ENCODE measurements at places on chromosomes 3 and 15.

GRCh38 chr3:52843108-52843865, 8.5 kb upstream of the MUSTN1 start:
- DNase-seq: peak; percentile 31

DNA sequence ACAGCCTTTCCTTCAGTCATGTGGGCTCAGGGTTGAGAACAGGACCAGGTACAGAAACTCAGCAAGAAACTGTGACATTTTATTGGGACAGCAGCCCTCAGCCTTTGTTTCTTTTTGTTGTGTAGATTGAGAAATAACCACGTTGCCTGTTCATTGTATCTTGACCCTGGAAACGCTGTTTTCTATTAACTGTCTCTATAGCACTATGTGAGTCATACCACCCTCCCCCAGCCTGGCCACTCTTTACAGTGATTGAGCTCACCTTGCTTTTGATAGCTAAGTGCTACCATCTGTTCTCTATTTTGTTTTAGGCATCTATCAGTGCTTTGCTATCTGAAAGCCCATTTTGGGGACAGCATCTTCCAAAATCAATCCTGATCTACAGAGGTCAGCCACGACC, 127.9 kb downstream of the CD47 start:
- no peak for DNase-seq

DNA sequence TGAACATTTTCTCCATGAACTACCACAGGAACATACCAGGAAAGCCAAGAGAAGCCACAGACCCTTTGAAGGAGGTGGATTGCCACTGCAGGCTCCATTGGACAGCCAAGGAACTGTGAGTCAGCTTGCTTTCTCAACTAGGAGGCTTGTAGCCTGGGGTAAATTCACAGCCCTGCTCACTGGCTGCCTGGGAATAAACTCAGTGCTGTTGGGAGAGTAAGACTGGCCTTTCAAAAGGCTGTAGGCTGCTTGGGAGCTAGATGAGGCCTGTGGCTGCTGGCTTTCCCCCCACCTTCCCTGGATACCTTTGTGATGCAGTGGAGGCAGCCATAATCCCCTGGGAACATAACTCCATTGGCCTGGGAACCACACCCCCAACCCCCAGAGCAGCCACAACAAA, 223.5 kb upstream of the RBMS3 start:
- DNase-seq: no peak

GRCh38 chr3:196524527-196524926, 9.4 kb upstream of the SMCO1 start:
- DNase-seq: no peak

- DNase-seq: peak; percentile 84
Observed at GRCh38 chr3:120438665-120439370, 12.0 kb downstream of the FSTL1 start.

DNA sequence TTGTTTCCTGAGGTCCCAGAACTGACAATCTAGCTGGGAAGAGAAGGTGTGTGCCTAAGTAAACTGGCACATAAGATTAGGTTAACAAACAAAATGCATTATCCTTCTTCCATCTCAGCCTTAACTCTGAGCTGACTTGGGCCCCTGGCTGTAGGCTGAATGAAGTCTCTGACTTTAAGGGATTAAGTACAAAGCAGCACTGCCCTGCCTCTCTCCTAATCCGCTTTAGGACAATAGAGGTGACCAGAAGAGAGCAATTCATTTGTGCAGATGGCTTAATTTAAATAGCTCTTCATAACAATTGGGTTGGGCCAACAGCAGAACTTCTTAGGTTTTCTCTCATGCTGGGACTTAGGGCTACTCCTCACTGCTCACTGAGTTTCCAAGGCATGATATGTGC, 181.6 kb upstream of the SOX14 start:
- no peak for DNase-seq

DNA sequence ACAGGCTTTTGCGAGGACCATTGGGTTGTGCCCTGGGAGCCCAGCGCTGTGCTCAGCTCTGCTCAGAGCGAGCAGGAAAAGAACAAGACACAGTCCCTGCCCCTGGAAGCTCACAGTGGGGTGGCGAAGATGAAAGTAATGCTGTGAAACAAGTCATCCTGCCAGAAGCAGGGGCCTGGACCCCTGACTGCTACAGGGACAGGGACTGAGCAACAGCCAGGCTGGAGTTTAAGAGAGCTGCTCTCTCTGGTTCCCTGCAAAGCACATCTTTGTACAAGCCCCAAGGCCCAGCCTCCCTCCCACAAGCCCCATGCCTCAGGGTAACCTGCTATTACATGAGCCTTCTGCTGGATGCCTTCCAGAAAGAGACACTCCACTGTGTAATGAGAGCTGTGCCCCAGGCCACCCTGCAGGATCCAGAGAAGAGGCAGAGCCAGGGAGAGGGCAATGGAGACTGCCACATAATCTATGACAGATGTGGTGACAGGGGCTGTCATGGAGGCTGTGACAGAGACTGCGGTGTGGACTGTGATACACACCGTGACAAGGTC, 7.1 kb upstream of the HCN4 start:
- peak; percentile 80 for DNase-seq

DNA sequence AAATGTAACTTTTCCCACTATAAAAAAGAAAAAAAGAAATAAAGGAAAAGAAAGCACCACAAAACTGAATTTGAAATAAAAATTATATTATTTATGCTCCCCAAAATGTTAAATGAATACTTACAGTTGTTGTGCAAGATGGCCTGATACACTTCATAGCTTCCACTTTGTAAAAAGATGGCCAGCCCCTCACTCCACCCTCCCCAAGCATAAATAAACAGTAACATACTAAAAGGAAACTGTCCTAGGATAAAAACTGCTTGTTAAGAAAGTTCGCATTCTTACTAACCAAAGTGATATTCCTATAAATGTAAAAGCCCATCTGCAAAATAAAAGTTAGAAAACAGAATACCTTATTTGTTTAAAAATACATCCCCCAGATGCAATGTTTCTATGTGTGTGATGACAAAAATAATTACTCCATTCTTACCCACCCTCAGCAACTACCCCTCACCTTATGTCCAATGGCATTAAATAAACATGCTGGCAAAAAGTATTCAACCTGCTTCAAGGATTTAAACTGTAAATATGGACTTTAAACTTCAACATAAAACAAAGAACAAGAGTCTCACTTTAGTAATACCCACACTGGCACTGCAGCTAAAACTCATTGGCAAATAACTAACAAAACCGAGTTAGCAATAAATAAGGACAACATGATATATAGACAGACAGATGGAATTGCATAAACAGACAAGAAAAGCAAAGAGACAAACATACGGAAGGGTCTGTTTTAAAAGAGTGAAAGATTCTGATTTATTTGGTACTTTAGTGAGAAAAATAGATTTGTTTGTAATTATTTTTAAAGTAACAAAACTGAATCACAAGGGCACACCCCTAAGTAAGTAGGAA, 47.7 kb downstream of the ZBTB20 start:
- no peak for DNase-seq

DNA sequence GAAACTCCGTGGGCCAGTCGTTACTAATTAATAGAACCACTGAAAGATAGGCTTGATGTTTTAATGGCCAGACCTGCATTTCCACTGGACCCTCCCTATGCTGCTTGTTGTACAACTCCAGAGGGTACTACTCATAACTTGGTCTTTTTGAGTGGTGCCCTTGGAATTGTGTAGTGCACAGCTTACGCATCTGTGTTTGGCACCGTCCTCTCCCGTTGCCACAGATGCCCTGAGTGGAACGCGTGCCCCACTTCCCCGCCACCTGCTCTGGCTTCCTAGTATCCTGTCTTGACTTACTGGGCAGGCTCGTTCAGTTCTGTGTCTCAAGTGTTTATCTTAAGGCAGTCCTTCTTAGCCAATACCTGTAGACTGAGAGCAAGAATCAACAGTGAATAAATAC, 78.7 kb downstream of the USP13 start:
- no peak for DNase-seq

GRCh38 chr3:182357928-182358327, 435.4 kb upstream of the ATP11B start:
- DNase-seq: no peak

DNA sequence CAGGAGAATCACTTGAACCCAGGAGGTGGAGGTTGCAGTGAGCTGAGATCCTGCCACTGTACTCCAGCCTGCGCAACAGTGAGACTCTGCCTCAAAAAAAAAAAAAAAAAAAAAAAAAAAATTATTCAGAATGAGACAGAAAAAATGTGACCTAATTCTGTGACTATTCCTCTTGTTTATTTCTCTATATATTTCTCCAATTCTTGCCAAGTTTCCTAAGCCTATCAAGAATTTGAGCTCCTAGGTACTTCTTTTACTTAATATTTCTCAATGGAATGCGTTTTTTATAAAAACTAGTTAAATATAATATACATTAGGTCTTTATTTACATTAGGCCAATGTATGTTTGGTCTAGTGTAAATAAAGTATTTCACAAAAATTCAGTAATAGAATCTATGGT, 86.8 kb downstream of the NAALADL2 start:
- DNase-seq: no peak

DNA sequence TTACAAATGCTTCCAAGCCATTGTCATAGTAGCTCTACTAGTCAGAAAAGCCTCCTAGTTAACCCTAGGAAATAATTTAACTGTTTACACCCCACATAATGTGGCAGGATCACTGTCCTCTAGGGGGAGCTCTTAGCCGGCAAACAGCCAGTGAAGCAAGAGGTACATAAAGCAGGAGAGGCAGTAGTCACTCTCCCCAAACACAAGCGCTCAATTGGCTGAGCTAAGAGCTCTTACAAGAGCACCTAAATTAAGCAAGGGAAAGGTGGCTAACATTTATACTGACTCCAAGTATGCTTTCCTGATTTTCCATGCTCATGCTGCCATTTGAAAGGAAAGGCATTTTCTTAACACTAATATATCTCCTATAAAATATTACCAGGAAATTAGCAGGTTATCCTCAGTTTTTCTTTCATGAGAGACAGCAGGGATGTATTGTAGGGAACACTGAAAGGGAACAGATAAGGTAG, 37.6 kb downstream of the NCEH1 start:
- peak; percentile 55 for DNase-seq

DNA sequence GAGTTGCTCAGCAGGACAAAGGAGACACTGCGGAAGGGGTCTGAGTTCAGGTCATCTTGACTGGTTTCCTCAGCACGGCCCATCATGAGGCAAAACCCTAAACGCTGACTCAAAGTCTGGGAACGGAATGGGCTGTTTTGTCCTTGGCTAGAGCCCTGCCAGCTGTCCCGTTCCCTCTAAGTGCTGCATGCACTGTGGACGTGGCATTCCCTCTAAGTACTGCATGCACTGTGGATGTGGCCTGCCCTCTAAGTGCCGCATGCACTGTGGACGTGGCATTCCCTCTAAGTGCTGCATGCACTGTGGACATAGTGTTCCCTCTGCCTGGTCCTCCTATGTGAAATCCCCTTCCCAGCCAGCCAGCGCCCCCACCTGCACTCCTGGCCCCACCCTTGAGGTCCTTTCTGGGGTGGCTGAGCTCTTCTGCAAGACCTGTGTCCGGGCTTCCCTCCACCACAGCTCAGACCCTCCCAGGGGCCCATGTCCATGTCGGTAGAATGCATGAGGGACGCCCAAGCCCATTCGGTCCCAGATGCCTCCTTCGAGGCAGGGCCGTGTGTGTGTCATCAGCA, 36.7 kb downstream of the TM2D3 start:
- DNase-seq: peak; percentile 78

- DNase-seq: no peak
Observed at GRCh38 chr3:51985063-51985462, 1.7 kb downstream of the ACY1 start.

- peak; percentile 58 for DNase-seq
Observed at GRCh38 chr3:142962520-142963233, 797 bp downstream of the PAQR9 start.

- peak; percentile 54 for DNase-seq
Observed at GRCh38 chr15:63971427-63971805, 74.9 kb downstream of the DAPK2 start.

GRCh38 chr3:194622621-194623340, 10.4 kb downstream of the TMEM44 start:
- no peak for DNase-seq

GRCh38 chr3:195196266-195196665, 74.7 kb downstream of the XXYLT1 start:
- DNase-seq: no peak

DNA sequence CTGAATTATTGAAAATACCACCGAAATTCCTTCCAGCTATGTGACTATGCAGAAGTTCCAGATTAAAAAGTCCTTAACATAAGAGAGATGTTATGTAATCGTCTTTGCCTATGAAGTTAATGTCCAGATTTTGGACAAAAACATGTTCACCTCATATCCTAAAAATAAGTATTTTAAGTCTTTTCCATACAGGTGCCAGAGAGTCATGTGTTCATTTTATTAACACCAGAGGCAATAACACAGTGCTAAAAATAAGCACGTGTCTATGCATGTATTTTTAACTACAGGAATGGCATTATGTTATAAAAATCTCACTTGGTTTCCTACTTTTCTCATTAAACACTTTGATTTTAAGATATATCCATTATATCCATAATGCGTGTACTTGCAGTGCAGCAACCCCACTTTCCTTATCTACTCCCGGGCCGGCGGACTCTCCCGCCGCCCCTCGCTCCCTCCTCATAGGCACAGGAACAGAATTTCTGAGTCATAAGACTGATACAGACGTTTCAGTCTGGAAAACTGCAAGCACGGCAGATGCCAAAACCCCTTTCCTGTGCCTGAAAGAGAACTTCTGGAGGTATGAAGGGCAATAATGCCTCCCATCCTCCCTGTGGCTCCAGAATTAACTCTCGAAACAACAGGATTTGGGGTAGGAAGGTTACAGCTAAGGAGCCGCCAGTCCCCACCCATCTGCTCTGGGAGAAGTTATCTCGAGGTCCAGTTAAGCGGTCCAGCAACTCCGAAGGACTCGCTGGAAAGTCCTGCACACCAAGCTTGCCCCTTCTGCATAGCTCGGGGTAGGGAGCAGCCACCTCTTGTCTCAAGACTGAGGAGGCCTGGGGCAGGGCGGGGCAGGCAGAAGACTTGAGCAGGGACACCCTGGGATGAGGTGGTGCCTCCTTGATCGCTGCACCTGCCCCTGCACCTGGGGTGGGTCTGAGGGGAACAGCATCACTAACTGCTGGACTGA, 22.3 kb upstream of the PSTPIP1 start:
- peak; percentile 78 for DNase-seq

GRCh38 chr3:138355071-138355470, 6.7 kb downstream of the MRAS start:
- DNase-seq: no peak

DNA sequence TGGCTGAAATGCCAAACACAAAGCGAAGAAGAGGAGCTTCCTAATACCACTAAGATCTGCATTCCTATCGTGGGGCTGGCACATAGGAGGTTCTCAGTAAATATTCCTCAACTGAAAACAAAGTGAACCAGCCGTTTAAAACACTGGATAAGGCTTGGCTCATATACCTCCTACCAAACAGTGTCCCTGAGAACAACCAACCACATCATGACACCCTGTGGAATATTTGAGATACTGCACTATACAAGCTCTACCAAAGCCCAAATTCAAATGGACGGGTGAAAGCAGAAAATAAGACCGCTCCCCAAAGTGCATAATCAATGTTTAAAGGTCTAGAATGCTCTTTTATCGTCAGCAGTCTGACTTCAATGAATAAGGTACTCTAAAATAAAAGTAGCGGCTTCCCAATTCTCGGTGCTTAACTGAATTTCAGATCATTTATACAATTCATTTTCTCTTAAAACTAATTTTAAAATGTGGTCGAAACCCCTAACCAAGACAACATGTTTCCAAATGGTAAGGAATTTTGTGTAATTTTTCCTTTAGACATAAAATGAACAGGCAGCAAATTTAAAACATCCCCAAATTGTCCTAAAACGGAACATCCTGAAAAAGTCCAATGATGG, 425.8 kb downstream of the ERC2 start:
- no peak for DNase-seq

All from right cardiac atrium (tissue), 5 donors.